ENCODE measurements at places on chromosomes 12 and 14.

GRCh38 chr14:105271224-105271890 is 23.0 kb downstream of the BTBD6 start:
- DNase-seq: no peak

- no peak for DNase-seq
These were observed 79.9 kb downstream of the BBS10 start for GRCh38 chr12:76268267-76268666.

DNA sequence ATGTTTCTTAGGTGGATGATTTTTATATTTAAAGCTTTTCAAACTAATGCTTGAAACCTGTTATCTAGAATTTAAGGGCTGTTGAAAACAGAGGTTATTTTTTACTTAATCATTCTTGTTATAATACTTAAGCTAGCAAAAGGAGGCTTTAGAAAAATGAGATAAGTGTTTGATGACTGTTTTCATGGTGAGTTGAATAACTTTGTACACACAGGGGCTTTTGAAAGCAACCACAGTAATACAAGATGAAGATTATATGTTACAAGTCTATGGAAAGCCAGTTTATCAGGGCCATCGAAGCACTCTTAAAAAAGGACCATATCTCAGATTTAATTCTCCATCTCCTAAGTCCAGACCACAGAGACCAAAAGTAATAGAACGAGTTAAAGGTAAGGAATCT is 33.3 kb downstream of the KIAA0586 start:
- no peak for DNase-seq

DNA sequence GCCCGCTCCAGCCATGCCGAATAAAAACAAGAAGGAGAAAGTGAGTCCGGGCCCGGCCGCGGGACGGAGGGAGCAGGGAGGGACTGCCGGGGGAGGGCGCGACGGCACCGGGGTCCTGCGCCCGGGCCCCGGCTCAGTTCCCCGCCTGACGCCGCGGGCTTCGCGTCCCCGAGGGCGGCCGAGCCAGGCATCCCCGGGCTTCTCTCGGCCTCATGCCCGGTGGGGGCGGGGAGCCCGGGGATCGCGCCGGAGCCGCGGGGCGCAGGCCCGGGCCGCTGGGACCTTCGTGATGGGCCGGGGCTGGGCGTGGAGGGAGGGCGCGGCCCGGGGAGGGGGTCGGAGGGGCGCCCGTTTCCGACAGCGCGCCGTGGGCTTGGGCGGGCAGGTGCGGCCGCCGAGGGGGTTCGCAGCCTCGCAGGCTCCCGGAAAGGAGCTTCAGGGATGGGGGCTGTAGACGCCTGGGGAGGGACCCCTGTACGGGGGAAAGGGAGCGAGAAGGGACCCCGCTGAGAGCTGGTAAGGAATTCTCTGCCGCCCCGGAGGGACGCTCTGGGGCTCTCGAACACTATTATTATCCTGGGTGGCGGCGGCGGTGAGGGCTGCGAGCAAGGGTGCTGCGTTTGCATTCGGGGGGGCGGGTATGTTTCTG is 496 bp downstream of the PPP2R5C start:
- peak; percentile 25 for DNase-seq

GRCh38 chr12:105740369-105740768 is 398.4 kb downstream of the NUAK1 start:
- no peak for DNase-seq

DNA sequence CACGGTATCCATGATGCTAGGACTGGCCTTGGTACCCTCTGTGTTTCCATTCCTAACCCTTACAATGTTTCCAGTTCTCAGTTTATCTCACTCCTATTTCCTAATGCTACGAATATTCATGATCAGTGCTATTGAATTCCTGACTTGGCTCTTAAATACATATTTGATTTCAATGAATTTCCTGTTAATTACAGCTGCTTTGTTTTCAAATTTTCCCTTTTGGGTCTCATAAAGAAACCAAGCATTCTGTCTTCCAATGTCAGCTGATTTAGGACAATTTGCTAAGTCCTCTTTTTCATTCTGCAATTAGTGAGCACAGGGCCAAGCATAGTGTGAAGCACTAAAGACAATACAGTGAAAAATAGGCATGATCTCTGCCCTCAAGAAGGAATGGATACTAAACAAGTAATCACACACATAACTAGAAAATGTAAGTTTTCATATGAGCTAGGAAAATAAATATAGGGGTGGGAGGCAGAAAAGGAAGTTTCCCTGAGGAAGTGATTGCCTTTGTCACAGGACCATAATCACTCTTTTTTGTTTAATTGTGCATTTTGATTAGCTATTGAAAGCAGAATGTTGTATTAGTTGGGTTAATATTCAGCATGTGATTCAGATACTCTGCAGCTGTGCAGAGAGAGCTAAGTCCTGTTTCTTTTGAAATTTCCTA is 88.5 kb downstream of the KCNC2 start:
- DNase-seq: no peak

DNA sequence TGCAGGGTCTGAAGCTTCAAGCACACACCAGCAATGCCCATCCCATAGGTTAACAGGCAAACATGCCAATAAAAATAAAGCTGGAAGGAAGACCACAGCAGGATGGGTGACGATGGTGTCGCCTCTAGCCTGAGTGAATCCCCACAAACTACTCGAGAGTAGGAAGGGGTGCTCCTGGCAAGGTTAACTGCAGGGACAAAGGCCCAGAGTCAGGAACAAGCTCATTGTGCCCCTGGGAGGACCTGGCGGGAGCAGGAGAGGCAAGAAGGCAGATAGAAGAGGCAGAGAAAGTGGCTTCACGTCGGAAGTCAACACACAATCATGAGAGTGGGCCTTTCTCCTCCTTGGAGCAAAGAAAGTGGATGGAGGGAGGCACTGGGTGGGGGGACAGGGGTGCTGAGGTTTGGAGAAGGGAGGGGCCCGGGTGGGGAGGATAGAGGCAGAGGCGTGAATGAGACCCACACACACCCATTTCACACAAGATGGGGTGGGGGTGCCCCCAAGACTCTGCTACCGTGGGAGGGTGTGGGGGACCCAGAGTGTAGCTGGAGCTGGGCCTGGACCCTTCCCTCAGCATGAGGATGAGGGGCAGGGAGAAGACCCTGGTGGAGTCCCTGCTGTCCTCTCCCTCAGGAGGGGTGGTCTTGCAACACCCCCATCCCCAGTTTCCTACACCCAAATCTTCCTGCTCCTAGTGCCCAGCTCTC is 43.1 kb downstream of the DIO3 start:
- DNase-seq: no peak

DNA sequence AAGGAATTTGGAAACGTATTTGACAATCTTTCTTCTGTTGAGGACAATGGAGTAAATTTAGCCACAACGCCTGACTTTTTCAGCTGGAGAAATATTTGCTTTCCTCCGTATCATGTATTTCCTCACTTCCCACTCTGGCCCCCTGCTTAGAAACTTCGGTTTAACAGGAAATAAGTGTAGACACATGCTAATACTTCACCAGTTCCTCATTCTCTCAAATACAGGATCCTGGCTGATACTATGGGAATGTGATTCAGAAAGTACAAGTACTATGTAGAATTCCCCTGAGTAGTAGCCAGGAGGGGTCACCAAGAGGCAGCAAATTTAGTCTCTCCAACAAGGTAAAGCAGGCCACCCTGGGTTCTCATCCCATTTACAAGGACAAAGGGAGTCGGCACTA is 58.0 kb downstream of the FAR2 start:
- no peak for DNase-seq

DNA sequence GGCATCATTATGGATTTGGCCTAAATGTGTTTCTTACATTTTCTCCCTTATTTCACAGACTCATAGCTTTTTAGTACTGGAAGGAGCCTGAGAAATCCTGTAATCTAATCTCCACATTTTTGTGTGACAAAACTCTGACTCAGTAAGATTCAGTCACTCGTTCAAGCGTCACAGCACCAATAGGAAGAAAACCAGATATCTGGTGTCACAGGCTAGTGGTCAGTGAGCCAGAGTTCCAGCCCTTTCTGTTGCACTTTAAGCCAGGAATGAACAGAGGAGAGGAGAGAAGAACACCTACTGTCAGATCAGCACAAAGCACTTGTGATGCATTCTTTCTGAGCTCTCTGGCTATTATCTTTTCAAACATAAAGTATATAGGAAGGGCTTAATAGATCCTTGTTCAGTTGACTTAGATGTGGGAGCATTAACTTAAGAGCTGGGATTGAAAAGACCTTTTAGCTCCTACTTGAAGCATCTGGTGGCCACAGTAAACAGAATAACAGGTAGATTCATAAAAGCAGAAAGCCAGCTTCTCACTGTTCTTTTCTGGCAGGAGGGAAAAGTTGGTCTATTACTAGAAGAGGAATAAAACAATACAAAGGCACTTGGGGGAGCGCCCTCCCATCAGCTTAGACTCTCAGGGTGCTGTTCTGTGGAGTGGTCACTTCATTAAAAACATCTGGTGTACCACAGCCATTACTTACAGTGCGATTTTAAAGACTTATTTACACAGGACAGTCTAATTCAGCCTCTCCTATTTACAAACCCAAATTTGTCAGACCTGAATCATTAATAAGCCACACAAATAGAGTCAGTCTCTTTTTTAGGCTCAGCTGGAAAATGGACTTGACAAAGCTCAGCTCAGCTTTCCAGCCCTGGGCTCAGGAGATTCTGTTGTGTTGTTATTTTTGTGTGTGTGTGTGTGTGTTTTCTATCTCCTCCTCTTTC is 12.2 kb upstream of the NID2 start:
- no peak for DNase-seq

- DNase-seq: no peak
These were observed 9.8 kb upstream of the CIPC start for GRCh38 chr14:77088219-77088618.

DNA sequence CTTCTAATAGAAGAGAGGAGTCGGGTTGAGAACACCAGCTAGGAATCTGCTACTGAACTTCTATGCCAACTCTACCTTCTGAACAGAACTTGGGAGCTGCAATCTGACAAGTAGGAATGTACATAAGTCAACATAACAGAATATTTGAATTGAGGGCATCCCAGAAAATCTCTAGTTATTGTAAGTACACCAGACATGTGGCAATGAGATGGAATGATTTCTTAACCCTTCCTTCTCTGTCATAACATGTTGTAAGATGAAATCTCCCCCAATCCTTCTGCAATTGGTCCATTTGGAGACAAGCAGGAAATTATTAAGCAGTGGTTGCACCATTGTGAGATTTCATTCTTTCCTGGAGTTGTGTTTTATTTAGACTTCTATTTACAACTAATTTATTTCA is 68.7 kb upstream of the TMPO start:
- no peak for DNase-seq

DNA sequence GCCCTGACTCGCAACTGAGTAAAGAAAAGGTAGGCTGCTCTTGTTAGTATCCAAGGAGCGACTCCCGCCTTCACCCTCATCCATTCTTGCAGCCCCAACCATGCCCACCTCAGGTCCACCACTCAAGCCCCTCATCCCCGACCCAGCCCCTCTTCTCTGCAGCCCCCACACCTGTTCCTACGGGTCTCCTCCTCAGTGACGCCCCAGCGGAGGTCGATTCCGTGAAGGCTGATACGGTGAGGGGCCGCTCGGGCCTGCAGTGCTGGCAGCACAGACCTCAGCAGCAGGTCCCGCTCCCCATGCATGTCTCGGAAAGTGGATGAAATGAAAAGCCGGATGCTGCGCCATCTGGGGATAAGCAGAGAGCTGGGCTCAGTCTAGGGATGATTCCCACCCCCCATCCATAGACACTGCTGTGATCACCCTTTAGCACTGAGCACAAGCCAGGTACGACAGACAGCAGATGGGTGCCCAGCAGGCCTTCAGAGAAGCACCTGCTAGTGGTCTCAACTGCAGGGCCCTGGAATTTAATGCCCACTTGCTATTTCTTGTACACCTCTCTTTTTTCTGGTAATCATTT is 26.9 kb downstream of the TEP1 start:
- DNase-seq: no peak

DNA sequence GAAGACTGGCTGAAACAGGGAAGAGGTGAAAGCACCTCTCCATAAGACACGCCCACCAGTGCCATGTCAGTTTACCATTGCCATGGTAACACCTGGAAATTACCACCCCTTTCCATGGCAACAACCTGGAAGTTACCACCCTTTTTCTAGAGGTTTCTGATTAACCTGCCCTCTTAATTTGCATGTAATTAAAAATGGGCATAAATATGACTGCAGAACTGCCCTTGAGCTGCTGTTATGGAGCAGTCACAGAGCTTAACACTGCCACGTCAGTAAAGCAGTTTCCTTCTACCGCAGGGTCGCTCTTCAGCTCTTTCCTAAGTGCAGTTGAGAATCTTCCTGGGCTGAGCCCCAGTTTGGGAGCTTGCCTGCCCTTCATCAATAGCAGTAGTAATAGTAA is 55.2 kb downstream of the RASSF3 start:
- peak; percentile 83 for DNase-seq

DNA sequence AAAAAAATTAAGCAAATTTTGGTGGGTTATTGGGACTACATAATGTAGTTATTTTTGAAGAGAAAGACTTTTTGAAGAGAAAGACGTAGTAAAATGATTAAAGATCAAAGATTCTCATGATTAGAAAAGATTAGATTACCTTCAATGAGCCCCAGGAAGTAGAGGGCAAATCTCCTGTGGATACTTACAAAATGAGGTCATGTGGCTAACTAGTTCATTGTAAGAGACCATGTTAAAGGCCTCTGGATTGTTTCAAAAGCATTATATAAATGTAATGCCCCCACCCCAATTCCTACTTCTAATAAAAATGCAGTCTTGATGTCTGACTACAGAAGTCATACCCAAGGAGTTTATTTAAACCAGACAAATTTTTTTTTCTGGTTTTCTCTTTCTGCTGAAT is 93.3 kb downstream of the ERGIC2 start:
- DNase-seq: no peak

GRCh38 chr14:34300882-34301734 is 160.9 kb downstream of the SPTSSA start:
- DNase-seq: peak; percentile 31

DNA sequence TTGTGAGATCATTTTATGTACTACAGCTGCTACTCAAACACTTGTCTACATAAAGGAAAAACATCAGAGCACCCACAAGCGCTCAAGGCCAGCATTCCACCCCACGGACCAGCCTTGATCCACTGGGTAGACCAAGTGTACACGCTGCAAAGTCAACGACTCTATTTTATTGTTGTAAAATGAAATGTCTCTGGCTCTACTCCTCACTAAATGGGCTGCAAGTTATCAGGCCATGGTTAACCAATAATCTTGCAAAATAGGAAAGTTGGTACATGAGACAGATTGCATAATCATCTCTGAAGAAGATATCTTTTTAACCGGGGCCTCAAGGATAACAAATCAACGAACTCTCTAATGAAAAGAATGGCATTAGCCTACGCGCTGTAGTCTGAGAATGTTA is 69.9 kb upstream of the FOXN3 start:
- DNase-seq: no peak

- DNase-seq: no peak
These were observed 71.4 kb downstream of the DENND5B start for GRCh38 chr12:31519511-31519910.

GRCh38 chr14:36215217-36215598 is 38.7 kb upstream of the PTCSC3 start:
- DNase-seq: no peak

- peak; percentile 44 for DNase-seq
These were observed 1165.4 kb downstream of the TMEM121 start for GRCh38 chr14:106691601-106692291.

- no peak for DNase-seq
These were observed 12.6 kb upstream of the TRPV4 start for GRCh38 chr12:109845824-109846205.

Data from CD4-positive, alpha-beta T cell treated with Interleukin-15 for 4 hours (primary cell).